HAP-1 (cell line): ENCODE measurements at places on chromosomes 6 and 20.

DNA sequence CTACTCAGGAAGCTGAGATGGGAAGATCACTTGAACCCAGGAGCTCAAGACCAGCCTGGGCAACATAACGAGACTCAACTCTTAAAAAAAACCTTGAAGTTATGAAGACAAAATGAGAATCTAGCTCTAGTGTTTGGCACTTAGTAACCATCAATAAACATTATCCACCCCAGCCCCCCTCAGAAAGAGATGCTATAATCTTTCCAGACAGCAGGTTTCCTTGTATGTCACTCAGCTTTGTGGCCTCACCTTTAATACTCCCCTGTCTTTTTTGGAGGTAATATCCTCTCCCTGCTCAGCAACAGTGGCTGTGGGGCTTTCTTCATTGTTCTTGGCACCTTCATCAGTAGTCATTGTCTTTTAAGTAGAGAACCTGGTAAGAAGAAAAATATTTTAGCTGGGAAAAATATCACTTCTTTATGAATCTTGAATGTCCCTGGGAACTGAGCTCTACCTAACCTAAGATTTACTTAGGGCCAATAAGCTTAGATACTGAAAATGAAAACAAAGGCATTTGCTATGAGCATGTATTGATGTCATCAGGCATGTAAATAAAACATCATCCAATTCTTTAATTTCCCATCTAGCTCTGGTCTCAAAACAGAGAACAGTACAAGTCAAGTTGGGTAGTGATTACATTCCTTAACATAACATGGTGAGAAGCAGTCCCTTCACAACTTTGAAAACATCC lies 46.1 kb downstream of the FKBP5 start:
- no peak for DNase-seq

DNA sequence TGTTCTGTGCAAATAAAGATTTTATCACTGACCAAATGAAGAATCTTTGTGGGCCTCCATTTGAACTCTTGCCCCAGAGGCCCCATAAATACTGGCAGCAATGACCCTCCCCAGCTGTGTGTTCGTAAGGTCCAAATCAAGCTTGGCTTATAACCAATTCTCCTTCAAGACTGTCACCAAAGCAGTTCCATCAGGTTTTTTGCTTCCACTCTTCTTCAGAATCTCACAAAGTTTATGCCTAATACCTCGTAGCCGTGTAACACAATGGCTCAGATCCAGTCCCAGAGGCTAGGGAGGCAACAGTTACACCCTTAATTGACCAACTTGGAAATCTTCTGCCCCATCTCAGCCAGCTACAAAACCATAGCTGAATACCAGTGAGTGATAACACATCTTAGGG lies 120.5 kb downstream of the HIVEP2 start:
- DNase-seq, result no peak

DNA sequence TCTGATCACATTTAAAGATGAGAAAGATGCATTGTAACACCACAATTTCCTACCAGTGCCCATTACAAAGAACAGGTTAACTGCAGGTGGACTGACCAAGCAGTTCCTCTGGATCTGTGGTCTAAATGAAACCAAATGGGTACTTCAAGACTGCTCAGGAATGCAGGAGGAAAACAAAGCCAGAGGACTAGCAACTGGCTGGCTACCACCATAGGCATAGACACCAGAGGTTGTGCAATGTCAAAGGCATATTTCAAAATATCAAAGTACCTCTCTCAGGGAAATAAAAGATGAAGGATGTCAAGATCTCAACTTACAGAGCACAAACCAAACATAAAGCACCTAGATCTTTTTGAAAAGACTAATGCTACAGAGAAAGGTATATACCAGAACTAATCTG lies 65.5 kb downstream of the GMDS start:
- no peak for DNase-seq

DNA sequence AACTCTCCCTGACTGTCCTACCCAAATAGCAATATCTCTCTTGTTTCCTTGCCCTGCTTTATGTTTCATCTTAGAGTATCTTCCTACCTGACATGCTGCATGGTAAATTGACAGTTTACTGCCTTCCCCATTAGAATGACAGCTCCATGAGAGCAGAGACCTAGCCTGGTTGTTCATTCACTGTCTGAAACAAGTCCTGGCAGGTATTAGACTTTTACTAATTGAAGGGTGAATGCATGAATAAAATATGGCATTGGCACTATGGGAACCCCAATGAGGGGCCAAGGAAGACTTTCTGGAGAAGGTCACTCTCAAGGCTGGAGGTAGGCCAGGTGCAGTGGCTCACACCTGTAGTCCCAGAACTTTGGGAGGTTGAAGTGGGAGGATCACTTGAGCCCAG lies 3.8 kb upstream of the CITED2 start:
- DNase-seq, result no peak

DNA sequence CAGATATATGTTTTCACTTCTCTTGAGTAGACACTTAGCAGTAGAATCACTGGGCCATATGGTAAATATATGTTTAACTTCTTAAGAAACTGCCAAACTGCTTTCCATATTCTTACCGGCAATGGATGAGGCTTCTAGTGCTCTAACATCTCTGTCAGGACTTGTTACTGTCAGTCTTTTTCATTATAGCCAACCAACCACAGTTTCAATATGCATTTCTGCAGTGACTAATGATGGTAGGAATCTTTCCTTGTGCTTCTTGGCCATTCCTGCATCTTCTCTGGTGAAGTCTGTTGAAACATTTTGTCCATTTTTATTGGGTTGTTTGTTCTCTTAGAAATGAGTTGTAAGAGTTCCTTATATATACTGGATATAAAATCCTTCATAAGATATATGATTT lies 66.0 kb upstream of the SYNDIG1 start:
- no peak for DNase-seq

- no peak for DNase-seq
Measured at GRCh38 chr6:165508321-165508869, 154.6 kb downstream of the PDE10A start.

- no peak for DNase-seq
Measured at GRCh38 chr20:49701241-49701790, 12.4 kb downstream of the B4GALT5 start.

GRCh38 chr6:116217069-116217468 lies 36.8 kb downstream of the TSPYL4 start:
- peak; percentile 31 for DNase-seq

DNA sequence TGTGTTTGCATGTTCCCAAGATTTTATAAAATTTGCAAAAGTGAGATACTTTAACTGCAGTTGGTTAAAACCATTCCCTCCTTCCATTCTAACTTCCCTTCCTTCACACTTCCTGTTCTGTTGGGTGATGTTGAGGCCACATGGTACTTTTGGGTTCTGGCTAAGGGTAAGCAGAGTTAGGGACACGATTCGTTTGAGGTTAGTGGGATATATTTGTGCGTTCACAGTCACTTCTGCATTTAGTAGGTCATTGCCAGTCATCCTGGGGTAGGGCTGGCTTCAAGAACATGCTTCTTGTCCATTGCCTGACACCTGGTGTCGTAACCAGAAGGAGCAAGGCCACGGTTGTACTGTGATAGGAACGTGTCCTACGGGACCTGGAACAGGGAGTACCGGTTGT lies 340.1 kb downstream of the ZFAND3 start:
- no peak for DNase-seq

- peak; percentile 79 for DNase-seq
Measured at GRCh38 chr6:27630727-27631608, 158.1 kb upstream of the ZNF184 start.

DNA sequence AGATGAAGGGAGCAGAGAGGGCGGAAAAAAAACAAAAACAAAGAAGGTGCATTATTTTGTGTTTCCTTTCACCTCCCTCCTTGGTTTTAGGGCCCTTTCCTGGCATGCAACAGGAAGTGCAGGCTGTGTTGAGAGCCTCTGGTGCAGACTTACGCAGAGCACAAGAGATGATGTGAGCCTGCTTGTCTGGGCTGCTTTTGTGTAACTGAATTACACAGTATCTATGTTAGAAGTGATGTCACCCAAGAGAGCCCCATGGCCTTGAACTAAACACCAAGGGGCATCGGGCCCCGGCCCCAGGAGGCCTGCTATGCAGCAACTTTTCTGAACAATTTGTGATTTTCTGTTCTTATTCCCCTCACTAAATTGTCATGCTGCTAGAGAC lies 25.5 kb downstream of the GNAS start:
- no peak for DNase-seq

DNA sequence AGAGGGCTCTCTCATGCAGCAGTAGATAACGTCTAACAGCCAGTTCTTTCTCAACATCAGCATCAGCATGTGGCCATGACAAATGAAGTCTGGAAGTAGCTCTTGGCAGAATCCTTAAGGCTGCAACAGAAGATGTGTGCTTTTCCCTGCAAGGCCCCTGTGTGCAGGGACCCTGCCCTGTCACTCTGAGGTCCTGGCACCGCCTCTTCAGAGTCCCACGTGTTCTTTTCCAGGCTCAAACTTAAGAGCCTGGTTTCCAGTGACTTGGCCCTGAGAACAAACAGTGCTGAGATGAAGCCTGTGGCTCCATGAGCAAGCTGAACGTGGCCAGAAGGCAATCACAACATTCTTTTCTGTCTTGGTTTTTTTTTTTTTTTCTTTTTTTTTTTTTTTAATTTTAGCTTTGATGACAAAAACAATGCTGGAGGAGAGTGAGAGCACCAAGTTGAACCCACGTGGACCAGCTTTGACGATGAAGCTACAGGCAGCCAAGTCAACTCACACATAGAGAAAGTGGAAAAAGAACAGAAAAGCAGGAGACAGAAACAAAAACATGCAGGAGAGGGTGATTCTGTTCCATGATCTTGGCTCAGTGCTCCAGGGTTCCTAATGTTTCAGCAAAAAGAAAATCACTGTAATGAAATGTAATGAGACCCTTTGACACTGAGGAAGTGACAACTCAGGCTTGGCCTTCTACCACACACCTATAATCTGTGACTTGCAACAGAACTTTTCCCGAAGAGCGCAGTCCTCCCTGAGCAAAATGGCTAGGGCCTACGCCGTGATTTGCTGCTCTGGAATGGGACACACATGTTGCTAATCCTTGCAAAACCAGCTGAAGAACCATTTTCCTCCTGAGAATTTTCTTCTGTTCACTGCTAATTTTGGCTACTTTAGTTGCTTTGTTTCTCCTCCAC lies 86.1 kb downstream of the FOXC1 start:
- no peak for DNase-seq

GRCh38 chr6:111418971-111419693 lies 63.9 kb downstream of the REV3L start:
- DNase-seq, result no peak

GRCh38 chr6:17352302-17352701 lies 41.1 kb upstream of the CAP2 start:
- DNase-seq, result no peak

DNA sequence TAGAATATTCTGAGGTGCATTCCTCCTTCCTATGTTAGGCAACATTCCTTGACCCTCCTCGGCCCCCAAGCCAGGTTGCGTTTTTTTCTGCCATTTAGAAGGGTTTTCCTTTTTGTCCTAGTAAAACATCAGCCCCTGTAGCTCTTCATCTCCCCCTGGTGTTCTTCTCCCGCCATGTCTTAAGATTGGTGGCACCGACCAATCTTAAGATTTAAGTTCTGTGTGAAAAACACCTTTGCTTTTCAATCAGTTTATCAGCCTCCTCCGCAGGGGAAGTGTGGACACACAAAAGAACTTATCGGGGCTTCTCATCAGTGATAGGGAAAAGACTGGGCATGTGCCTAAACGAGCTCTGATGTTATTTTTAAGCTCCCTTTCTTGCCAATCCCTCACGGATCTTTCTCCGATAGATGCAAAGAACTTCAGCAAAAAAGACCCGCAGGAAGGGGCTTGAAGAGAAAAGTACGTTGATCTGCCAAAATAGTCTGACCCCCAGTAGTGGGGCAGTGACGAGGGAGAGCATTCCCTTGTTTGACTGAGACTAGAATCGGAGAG lies 719 bp upstream of the EDN1 start:
- peak; percentile 34 for DNase-seq

DNA sequence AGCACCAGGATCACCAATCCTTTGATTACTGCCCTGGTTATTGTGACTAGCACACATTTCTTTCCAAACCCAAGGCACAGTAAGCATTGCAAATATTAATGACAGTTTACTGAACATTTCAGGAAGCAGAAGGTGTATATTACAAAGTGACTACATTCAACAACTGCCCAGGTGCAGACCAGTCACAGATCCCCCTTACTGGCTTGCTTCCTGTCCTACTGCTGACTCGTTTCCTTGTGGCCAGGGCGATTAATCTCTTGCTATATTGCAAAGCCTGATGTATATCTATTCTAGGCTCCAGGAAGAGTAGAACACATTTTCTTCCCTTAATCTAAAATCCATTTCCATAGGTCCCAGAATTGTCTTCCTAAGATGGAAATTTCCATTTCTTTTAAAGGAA lies 77.2 kb upstream of the EPHA7 start:
- no peak for DNase-seq

DNA sequence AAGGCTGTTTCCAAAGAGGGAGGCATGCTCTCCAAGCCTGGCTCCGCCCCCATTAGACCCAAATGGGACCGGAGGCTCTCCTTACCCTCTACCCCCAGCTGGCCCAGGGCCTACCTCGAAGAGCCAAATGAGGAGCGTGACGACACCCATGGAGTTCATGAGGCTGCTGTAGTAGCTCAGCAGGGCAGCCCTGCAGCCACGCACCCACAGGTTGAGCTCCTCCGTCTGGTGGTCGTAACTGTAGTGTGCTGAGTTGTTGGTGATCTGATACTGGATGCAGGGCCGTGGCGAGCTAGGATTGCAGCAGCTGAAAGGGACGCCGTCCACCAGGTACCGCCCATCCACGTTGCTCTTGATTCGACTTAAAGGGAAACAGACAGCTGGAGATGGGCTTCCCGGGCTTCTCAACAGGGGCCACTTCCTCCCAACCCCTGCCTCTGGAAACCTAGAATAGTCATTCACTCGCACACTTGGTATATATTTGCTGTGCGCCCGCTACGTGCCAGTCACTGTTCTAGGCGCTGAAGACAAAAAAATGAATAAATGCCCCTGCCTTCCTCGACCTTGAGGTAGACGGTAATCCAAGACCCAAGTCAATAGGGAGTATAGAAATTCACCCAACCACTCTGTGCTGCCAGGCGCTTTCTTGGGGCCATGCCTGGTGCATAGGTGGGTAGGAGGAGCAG lies 18.0 kb downstream of the PRPH2 start:
- DNase-seq, result no peak

DNA sequence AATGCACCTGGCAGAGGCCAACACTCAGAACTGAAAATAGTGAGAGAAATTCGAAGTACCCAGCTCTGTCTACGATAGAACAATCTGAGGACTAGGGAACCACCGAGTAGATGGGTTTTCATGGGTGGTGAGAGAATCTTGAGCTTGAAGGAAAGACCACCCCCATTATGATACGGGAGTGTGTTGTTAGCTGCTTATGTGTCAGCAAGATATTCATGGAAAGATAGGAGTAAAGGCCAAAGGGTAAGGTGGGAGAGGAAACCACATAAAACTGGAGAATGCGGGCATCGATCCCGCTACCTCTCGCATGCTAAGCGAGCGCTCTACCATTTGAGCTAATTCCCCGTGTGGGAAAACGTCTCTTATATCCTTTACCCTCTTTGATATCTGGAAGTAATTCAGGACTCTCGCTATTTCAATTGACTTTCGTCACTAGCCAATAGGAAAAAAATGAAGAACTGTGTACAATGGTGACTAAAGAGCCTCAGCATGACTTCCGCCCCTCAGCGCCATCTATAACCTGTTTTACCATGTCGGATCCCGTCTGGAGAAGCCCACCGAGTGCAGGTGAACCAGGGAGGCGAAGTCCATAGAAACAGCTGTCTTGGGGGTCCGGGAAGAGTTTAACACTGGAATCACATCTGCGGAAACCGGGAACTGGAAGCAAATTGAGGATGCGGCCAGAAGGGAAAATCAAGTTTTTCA lies 25.0 kb upstream of the ABT1 start:
- peak; percentile 56 for DNase-seq
